EH (cell line): ENCODE measurements at places on chromosomes 16 and 17.

GRCh38 chr16:51553314-51553713 lies 402.2 kb upstream of the SALL1 start:
- peak; percentile 8 for DNase-seq

DNA sequence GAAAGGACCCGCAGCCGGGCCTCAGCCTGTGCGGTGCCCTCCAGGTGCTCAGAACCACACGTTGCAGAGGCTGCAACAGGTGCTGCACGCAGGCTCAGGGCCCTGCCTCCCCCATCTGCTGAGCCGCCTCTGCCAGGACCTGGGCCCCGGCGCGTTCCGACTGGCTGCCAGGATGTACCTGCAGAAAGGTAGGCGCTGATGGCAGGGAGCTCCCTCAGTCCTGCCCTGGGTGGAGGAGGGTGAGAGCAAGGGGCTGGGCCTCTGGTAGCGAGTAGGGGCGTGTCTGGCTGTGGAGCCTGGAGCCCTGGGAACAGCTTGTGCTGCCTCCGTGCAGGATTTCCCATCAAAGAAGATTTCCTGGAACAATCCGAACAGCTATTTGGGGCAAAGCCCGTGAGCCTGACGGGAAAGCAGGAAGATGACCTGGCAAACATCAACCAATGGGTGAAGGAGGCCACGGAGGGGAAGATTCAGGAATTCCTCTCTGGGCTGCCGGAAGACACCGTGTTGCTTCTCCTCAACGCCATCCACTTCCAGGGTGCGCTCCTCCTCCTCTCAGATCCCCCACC lies 4.4 kb downstream of the SERPINF2 start:
- no peak for DNase-seq

GRCh38 chr17:7580604-7581575 lies 1.5 kb downstream of the CD68 start:
- DNase-seq: no peak

- DNase-seq: peak; percentile 36
Measured at GRCh38 chr17:57114085-57114673, 29.1 kb downstream of the AKAP1 start.

DNA sequence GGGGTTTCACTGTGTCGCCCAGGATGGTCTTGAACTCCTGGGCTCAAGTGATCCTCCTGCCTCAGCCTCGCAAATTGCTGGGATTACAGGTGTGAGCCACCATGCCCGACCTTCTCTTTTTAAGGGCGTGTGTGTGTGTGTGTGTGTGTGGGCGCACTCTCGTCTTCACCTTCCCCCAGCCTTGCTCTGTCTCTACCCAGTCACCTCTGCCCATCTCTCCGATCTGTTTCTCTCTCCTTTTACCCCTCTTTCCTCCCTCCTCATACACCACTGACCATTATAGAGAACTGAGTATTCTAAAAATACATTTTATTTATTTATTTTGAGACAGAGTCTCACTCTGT lies 3.9 kb downstream of the STH start:
- no peak for DNase-seq

DNA sequence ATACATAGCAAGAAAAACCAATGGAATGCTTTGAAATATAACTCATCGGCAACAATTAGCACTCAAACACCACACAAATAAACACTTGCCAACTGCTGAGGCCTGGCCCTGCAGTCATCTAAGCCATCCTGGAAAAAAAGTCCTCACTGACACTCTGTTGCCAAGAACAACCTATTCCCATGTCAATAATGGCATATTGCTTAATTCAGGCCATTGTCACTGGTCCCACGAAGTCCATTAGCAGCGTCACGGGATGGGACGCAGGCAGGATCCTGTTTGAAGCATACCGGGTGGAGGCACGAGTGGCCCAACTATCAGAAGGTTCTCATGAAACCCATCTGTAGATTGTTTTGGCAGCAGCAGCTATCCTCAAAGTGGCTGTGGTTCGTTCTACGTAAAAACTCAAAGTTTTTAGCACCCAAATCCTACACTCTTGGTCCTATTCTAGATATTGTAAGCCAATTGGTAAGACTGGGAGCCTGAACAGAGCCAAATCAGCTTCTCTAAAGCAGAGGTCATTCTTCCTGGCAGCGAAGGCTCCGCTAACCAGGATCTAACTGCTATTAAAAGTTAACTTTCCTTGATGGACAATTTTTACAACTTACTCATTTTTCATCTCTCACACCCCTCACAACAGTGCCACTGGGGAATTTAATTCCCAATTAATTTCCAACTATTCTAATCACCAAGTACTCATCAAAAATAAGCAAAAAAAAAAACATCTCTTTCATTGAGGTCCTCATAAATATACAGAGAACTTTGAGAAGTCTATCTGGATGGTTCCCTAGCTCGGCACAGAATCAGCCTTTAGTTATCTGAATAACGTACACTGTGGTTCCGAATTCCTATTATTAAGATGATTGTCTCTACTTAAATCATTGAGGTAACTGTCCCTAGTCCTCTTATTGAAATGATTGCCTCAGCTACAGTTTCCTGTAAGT lies 91.5 kb downstream of the ZFHX3 start:
- no peak for DNase-seq

- no peak for DNase-seq
Measured at GRCh38 chr17:29076087-29076486, 33.1 kb downstream of the PIPOX start.

DNA sequence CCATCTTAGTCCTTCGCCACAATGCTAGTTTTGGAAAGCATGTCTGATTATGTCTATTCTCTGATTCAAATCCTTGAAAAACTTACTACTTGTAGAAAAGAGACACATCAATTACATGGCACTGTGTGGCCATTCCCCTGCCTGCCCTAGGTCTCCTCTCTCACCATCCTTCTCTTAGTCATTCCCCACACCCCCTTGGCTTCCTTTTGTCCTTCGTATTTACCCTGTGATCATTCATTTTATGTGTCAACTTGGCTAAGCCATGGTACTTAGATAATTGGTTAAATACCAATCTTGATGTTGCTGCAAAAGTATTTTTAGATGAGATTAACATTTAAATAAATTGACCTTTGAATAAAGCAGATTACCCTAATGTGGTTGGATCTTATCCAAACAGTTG lies 122.9 kb upstream of the CDH11 start:
- no peak for DNase-seq

DNA sequence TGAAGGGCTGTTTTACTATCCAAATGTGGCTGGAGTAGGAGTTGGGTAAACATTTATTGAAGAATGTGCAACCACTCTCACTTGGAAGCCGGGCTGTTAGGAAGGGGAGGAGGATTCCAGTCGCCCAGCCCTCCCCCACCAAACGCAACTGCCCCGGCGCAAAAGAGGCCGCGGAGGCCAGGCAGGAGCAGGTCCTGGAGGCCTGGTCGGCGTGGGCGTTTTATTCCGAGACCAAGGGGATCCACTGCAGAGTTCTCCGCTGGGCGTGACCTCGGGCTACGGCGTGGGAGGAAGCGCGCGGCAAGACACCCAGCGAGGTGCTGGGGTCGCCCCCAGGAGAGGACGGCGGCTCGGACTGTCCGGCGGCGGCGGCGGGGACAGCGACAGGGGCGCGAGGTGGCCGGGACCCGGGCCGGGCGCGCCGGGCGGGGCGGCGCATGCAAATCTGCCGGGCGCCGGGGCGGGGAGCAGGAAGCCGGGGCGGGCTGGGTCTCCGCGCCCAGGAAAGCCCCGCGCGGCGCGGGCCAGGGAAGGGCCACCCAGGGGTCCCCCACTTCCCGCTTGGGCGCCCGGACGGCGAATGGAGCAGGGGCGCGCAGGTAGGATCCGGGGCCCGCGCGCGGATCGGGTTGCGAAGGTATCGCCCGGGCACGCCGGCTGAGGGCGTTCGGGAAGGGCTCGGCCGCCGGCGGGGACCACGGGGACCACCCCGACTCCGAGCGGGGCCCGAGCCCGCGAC lies at the start of gene IL4R:
IL4R (plus strand) TSS at position 553 of the 739 bp plus-strand sequence. CDS start 26,230 bp downstream, outside the sequence.
- peak; percentile 83 for DNase-seq

GRCh38 chr17:1239210-1239609 lies 31.0 kb upstream of the BHLHA9 start:
- no peak for DNase-seq

DNA sequence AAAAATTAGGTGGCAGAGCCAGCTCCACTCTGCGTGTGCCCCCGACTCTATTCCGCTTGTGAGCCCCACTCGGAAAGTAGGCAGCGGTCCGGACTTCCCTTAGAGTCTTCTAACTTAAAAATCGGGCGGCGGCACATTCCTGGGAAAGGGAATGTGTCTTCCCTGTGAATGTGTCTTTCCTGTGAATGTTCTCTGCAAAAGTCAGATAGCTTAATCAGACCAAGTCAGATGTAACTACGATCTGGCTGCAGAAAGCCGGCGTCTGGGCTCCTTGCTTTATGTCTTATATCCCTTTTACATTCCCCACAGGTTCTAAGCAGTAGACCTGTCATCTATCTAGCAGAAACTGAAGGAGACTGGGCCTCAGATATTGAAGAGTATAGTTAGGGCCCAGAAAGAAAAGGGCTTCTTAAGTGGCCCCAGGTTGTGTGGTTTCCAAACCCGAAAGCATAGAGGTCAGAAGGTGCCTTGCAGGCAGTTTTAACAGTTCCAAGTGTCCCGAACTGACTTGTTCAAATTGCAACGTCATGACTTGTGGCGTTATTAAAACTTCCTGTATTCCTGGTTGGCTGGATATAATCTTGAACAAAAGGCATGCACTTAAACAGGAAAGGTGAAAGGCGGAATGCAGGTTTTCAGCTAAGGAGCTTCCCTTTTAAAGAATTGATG lies 601 bp downstream of the PHKB start:
- peak; percentile 59 for DNase-seq

- DNase-seq: no peak
Measured at GRCh38 chr16:50681021-50681885, at the start of gene SNX20. Gene SNX20, minus strand, starts transcription at chr16:50681312. Its CDS starts 3,786 bp downstream, at chr16:50677526.

DNA sequence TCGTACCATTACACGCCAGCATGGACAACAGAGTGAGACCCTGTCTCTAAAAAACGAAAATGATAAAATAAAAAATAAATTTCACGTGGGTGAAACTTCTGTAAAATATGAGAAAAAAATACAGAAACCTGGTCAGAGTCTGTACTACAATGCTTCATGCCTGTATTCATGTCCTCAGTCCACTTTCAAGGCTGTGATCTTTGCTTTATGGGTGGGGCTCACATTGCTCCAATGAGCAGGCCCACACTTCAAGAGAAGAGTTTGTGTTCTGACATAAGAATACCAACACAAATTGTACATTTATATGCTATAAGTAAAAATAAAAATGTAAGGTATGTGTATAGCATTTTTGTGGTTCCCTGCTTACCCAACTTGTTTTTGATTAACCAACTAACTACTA lies 32.2 kb upstream of the ABCA3 start:
- DNase-seq: no peak

DNA sequence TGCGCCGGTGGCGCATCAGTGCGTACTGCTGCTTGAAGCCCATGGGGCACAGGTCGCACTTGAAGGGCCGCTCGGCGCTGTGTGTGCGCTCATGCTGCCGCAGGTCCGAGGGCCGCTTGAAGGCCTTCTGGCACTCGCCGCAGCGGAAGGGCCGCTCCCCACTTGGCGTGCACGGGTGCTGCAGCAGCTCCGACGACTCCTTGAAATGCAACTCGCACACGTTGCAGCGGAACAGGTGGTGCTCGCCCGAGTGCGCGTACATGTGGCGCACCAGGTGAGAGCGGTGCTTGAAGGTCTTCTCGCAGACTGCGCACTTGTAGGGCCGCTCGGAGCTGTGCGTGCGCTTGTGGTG lies 3.3 kb downstream of the ZNF319 start:
- DNase-seq: no peak

GRCh38 chr17:73791631-73792030 lies 147.4 kb upstream of the SDK2 start:
- no peak for DNase-seq

DNA sequence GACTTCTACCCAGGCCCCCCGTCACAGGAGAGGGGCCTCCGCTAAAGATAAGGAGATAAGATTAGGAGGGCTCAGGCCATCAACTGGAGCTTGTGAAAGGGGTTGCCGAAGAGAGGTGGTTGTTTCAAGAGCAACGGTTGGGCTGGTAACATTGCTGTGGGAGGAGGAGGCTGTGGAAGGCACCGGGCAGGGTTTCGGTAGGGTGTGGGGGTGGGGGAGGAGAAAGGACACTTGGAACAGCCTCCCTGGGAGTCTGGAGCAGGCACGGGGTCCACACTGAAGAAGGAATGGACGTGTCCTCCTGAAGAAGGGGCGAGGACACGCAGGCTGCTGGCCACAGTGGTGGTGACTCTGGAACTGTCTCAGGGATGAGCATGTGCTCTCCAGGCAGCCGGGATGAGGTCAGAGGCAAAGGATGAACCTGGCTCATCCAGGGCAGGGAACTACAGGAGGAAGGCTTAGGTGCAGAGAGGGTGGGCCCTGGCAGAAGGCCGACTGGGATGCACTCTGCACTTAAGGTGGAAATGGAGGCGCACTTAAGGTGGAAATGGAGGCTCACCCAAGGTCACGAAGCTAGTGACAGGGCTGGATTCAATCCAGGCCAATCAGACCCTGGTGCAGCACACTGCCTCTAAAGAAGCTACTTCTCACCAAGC lies 1.2 kb upstream of the EPX start:
- no peak for DNase-seq

- DNase-seq: no peak
Measured at GRCh38 chr16:57012353-57012752, 23.0 kb downstream of the NLRC5 start.

DNA sequence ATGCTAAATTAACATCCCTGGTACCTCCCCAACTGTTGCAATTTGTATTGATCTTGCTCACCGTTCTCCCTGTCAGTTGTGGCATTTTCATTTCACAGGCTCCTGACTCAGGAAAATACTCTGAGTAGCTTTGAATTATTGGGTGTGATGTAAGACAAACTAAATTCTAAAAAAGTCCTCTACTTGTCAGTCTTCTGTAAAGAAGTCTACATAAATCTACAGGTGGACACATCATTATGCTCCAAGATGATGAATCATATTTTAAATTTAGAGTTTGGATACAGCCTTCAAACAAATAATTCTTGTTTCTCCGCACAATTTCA lies 47.2 kb downstream of the MARCHF10 start:
- DNase-seq: no peak

DNA sequence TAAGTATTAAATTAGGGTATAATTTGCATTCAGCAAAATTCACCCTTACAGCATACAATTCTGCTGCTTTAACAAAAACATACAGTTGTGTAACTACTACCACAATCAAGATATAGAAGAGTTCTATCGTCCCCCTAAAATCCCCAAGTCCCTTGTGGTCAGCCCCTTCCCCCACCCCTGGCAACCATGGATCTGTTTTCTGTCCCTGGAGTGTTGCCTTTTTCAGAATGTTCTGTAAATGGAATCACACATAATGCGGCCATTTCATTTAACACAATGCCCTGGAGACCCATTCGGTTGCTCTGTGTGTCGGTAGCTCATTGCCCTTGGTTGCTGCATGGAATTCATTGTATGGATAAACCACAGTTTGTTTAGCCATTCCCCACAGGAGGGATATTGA lies 190.2 kb downstream of the IRX5 start:
- DNase-seq: no peak

DNA sequence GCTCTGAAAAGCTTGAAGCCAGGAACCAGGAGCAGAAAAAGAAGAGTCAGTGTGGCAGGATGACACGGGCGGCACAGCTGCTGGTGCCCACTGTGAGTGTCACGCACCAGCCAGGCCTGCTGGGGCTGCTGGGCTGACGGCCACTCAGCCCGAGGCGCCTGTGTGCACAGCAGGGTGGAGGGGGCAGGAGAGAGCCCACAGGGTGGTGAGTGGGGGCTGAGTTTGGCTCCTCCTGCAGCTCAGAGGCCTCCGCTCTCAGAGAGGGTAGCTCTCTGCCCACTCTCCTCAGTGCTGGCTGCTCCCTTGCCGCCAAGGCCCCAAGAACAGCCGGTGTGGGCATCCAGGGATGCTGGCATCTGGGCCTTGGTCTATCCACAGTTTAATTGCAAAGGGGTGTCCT lies 59.6 kb downstream of the GSG1L start:
- DNase-seq: no peak

- DNase-seq: peak; percentile 79
Measured at GRCh38 chr17:48816774-48817590, at the start of gene TTLL6. Gene TTLL6, minus strand, starts transcription at chr17:48817229. Its CDS starts 157 bp downstream, at chr17:48817072.
